ENCODE measurements at places on chromosomes 7 and 10.

DNA sequence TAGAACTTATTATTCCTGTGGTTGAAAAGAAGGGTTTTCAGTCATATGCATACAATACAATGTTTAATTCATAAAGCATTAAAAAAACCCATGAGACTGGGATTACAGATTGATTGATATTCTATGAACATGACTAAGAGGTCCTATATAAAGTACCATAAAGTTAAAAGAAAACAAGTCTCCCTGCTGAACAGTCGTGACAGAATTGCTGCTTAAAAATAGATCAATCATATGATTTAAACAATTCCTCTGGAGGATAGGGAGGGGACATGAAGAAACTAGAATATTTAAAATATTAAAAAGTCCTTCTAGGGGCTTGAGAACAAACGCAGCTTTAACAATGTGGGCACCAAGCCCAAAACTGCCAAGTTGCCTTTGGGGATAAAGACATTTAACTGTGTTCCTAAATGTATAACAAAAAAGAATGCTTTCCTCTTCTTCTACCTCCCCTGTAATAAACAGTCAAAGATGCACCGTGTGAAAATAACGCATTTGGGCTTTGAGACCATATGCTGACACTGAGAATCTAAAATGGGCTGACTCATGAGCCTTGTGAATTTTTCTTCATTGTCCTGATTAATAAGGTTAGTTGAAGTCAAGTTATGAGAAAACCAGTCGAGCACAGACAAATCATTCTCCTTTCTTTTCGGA, 25.8 kb downstream of the TWIST1 start:
- no peak for DNase-seq

DNA sequence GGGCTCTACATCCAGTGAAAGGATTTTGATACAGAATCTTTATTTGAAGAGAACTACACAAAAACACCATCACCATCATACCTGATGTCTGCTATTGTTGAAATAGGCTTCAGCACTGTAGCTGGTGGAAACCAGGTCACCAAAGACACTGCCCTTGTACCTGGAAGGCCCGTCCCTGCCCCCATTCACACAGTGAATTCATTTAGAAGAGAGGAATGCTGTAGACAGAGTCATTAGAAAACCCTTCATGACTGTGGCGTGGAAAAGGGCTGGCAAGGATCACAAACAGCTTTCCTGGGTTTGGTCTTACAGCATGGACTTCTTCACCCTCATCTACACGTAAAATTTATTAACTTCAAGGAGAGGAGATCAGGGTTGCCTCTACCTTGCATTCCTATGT, 202.0 kb upstream of the NRP1 start:
- no peak for DNase-seq

DNA sequence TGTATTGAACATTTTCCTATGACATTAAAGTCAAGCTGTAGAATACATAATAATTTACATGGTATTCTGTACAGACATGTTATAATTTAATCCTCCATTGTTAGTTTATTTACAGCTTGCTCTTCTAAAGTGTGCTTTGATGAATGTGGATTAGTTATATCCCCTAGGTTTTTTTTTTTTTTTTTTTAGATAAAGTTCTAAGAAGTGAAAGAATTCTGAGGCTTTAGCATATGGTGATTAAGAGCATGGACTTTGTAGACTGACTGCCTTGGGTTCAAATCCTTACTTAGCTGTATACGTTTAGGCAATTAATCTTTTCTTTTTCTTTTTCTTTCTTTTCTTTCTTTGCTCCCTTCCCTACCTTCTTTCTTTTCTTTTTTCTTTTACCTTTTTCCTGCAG, 44.9 kb downstream of the MKLN1 start:
- no peak for DNase-seq

DNA sequence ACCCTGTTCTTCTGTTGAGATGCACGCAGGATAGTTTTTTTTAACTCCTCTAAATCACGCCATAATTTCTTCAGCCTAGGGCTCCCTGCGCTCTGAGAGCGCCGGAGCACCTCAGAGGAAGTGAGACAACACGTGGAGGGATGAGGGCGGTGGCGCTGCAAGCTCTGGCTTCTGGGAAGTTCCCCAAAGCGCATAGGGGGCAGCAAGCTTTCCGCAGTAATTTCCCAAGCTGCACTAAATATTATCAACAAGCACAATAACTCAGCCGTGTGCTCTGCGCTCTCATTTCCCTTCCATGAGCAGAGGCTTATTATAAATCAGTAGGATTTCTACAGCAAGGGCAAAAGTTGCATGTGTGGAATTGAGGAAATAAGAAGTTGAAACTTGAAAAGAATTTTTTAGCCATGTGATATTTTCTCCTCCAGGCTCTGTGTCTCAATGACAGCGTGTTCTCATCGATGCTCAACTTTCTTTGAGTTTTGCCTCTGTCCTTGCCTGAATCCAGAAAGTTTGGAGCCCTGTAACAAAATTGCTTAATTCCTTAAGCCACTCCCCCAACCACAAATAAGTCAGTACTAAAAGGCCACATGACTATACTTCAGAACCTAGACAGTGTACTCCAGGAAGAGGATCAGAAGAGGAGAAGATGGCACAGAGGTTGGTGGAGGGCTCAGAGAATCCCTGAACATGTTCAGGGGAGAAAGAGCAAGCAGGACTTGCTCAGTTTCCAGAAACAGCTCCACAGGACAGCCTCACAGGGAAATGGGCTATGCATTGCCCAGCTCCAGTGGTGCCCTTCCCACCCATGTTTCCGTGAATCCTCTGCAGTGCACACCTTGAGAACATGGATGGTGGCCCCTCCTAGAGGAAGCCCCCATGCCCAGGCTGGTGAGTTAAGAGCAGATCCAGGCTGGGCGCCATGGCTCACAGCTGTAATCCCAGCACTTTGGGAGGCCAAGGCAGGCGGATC, 221.5 kb upstream of the GHITM start:
- DNase-seq, result no peak

- peak; percentile 37 for DNase-seq
Measured at GRCh38 chr10:123392182-123392963, 238.2 kb downstream of the BUB3 start.

DNA sequence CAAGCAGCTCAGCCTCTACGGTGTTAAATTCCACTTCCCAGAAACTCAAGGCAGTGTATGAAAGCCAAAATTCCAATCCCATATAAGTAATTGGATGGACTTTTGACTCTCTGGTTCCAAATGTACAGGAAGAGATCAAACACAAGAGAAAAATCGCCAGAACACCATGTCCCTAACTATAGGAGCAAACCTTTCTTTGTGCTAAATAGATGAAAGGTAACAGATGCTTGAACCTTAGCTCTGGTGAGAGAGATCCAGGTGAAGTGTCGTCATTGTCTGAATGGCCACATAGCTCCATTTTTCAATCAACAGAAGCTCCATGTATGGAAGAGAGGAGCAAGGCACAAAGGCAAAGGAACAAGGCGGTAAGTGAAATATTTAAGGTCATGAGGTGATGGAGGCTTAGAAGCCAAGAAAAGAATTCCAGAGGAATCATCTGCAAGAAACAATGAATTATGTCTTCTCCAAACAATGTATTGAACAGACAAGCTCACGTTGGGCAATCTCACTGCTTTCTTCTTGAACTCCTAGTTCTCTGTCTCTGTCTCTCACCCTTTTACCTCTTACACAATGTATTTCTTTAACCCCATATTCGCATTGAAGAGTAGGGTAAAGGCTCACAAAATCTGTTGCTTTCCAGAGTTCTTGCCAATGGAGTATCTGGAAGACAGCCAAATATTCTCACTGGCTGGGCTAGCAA, 585.1 kb downstream of the GATA3 start:
- no peak for DNase-seq

DNA sequence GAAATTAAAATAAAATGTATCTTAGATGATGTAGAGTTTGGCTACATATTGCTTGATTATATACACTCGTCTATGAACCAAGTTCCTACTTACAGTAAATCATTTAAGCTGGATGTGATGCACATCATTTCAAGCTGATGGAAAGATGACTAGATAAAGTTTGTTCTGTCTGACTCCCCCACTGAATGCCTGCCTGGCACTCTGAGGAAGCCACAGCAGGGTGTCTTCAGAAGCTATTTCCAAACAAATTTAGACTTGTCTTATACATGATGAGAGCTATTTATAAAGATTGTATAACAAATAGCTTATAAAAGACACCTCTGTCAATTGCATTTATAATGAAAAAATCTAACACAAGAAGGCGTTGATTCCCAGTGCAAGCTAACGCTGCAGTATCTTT, 741.4 kb downstream of the MAGI2 start:
- no peak for DNase-seq

DNA sequence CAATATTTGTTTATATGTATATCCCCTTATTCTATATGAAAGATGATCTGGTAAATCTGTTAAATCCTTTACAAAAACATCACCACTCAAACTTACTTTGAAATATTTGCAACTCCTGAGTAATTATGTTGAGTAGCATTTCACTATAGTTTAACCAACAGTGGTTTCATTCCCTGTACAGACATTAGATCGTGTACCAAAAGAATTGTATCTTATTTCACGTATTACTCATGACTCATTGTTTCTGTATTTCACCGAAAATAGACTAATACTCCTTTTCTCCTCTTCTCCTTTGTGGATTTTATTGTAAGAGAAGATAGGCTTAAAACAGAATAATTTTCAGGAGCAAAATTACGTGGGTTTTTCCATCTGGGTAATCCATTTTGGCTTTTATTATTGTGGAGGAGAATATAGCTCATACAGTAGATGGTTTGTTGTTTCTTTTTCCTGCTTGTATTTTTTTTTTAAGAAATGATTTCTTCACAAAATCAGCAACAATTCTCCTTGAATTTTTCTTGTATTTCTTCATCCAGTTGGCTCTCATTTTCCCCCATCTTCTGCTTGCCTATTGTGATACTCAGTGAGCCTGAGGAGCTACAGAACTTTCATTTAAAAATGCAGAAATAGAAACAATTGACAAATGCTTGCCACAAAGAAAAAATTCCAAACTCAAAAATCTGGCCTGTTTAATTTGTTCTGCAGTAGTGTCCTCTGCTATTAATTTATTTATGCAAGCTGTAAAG, 90.6 kb upstream of the OIT3 start:
- no peak for DNase-seq

Measured in vagina (tissue), 2 donors.